ENCODE measurements at places on chromosomes 11 and 22.

GRCh38 chr11:2870460-2870859 is 15.1 kb downstream of the CDKN1C start:
- no peak for DNase-seq

DNA sequence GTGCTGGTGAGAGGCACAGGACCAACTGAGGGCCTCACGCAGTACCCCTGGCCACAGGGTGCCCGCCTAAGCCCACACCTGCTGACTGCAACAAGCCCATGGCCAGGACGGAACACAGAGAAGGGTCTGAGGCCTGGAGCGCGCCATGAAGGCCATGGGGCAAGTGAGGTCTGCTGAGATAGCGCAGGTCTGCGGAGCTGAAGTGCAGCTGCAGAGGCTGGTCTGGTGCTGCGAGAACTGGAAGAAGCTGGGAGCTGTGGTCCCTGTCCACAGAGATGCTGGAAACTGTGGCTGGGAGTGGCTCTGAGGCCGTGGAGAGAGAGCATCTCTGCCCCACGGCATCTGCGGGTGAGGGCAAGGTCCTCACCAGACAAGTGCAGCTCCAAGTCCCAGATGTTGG is 8.3 kb downstream of the GALR3 start:
- no peak for DNase-seq

GRCh38 chr22:41078931-41079330 is 13.5 kb upstream of the EP300 start:
- DNase-seq = no peak

DNA sequence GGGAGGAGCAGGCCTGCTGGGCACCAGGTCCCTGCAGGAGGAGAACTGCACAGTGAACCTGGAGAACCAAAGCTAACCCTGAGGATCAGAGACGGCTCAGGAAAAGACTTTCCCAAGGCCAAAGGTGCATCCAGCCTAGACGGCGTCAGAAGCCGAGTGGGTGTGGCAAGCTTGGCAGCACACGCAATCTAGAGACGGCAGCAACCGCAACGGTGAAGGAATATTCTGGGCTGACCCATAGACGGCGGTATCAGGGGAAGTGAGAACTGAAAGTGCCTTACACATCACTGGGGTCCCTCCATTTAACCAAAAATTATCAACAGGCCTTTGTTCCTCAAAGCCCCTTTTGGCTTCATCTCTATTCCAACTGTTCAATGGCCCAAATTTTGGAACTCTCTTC is 26.2 kb downstream of the SPATA19 start:
- DNase-seq = no peak

DNA sequence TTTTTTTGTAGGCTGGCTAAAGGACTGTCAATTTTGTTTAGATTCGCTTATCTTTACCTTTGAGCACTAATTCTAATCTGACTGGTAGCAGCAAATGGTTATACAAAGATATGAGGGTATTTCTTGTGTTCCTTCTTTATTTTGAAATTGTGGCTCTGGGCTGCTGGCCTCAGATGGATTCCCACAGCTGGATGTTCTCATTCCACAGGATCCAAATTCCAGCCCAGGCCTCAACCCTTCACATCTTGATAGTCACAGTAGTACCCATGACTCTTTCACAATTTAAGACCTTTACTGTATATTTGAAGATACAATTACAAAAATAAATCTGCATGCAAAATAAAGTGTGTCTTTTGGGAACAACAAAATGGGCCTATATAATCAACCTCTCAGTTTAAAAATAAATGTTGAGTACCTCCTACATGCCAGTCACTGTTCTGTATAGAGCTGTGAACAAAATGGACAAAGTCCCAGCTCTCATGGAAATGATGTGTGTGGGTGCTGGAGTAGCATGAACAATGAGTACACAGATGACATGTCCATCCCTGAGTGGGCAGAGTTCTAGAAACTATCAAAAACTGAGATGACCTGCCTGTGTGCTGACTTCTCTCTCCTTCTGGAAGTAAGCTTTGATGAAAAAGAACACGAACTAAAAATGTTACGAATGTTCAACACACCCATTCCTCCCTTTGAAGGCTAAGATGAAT is 51.7 kb upstream of the FBXO3 start:
- no peak for DNase-seq

DNA sequence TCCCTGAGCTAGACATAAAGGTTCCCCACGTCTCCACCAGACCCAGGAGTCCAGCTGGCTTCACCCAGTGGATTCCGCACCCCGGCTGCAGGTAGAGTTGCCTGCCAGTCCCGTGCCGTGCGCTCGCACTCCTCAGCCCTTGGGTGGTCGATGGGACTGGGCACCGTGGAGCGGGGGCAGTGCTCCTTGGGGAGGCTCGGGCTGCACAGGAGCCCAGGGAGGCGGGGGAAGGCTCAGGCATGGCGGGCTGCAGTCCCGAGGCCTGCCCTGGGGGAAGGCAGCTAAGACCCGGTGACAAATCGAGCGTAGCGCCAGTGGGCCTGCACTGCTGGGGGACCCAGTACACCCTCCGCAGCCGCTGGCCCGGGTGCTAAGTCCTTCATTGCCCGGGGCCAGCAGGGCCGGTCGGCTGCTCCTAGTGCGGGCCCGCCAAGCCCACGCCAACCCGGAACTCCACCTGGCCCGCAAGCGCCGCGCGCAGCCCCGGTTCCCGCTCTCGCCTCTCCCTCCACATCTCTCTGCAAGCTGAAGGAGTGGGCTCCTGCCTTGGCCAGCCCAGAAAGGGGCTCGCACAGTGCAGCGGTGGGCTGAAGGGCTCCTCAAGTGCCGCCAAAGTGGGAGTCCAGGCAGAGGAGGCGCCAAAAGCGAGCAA is 9.5 kb upstream of the TREH start:
- no peak for DNase-seq

- no peak for DNase-seq
Observed at GRCh38 chr11:32451808-32452207, 16.5 kb upstream of the WT1 start.

DNA sequence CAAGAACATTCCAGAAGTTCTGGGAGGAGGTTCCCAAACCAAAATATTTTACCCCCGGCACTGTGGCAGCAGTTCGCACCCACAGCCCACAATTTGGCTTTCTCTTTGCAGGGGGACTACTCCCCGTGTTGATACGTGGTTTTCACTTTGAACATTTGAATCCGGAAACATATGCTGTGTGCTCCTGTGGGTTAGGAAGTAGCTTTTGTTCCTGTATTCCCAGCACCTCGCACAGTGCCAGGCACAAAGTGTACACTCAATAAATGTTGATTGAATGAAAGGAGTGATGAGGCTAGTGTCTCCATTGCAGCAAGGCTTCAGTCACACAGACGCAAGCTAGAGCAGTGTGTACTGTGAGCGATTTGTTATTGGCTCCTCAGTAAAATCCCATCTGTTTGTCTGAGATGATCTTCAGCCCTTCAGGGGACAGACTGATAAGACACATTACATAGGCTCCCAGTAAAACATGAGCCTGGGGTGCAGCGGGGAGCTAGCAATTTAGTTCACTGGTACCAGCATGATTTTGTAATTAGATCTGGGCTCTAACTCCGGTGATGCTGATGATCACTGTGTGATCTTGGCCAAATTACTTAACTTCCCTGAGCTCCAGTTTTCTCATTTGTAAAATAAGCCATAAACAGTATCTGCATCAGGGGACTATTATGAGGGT is 2.2 kb downstream of the LAYN start:
- DNase-seq = no peak

DNA sequence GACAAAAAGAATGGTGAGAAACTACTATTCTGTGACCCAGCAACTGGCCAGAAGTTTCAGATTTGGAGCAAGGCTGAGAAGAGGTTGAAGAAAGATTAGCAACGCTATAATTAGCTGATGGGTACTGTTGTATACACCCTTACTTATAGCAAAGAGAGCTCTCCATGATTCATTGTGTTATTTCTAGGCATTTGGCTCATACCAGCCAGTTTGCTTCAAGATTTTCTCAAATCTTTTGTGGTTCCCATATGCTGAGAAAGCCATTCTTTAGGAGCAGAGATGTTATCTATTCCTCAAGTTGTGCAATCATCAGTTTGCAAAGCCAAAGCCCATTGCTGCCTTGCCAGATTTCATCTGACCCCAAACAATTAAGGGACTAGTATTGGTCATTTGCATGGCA is 179.4 kb downstream of the ETS1 start:
- no peak for DNase-seq

DNA sequence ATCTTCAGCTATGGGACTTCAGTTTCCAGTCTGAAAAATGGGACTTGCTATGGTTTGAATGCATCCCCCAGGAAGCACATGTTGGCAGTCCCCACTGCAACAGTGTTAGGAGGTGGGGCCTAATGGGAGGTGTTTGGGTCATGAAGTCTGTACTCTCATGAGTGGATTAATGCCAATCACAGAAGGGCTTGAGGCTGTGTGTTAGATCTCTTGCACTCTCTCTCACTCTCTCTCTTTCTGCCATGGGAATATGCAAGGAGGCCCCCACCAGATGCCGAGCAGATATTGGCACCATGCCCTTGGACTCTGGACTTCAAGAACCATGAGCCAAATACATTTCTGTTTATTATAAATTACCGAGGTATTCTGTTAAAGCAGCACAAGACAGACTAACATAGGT is 7.8 kb upstream of the AP1B1 start:
- no peak for DNase-seq

DNA sequence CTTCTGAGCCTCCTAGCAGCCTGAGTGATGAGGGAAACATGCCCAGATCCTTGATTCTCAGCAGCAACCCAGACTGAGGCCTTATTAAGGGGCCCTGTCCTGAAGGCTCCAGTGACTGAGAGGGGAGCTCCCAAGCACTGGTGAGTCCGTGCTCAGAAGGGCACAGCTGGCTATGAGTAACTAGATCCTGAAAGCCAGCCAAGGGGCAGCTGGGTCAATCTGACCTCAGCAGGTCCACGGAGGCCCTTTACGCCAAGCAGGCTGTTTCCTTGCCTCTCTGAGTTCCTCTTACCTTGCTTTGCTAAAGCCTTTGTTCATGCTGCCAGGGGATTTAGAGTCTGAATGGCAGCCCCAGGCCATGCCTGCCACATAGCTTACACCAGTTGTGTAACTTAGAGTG is 19.3 kb upstream of the MIEF1 start:
- DNase-seq = no peak

- DNase-seq = no peak
Observed at GRCh38 chr22:39278040-39278439, 33.3 kb upstream of the PDGFB start.

GRCh38 chr22:50302564-50302963 is 4.9 kb downstream of the PLXNB2 start:
- no peak for DNase-seq

- DNase-seq = no peak
Observed at GRCh38 chr11:104602643-104603042, 295.6 kb downstream of the CASP12 start.
